ENCODE measurements at places on chromosomes 5 and 9. TPM values are rescaled to one million over a fixed set of nuclear protein-coding genes. Genes with fewer than 3 reads are reported as not detected.

DNA sequence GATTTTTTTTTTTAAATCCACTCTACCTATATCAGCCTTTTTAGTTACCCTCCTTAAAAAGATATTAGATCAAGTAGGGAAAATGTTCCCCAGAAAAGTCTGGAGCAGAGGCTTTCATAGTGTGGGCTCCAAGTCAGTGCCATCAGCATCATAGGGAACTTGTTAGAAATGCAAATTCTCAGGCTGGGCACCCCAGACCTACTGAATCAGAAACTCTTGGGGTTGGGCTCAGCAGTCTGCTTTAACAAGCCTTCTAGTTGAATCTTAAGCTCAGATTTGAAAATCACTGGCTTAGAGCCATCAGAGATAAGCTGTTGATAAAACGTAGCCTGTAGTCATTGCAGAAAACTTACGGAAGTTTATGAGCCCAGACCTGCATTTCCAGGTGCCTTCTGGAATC is 140.1 kb downstream of the TMEM38B start:
- DNase-seq, result no peak

GRCh38 chr5:68196876-68197275 is 18.7 kb upstream of the PIK3R1 start:
- no peak for DNase-seq

- DNase-seq, result no peak
Observed at GRCh38 chr5:88787856-88788255, 95.1 kb downstream of the MEF2C start.

GRCh38 chr9:4061717-4062116 is 238.2 kb downstream of the GLIS3 start:
- DNase-seq, result no peak

- DNase-seq, result no peak
Observed at GRCh38 chr9:135228345-135228982, 141.0 kb downstream of the OLFM1 start.

DNA sequence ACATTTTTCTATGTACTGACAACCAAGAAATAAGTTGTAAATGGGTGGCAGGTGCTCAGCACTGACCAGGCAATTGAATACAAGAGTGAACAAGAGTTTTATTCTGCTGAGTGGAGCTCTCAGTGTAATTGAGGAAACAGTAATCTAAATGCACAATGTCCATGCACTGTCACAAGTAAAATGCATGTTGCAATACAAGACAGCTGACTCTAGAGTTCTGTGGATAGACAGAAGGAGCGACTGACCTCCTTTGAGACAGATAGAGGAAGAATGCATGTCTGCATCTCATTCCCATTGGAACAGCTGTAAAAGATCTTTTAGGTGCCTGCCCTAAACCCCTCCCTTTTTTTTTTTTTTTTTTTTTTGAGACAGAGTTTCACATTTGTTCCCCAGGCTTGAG is 299.0 kb downstream of the FBXL7 start:
- DNase-seq, result no peak

- peak; percentile 51 for DNase-seq
Observed at GRCh38 chr9:32247168-32247567, 137.3 kb upstream of the ACO1 start.

The TAF1L gene
- 0.15 TPM for polyA plus RNA-seq

The FAM151B gene
- 3.2 TPM for polyA plus RNA-seq

The ACTBL2 gene
- polyA plus RNA-seq, result not detected

The GABRA6 gene
- not detected for polyA plus RNA-seq

The OBP2B gene
- 0.34 TPM for polyA plus RNA-seq

The KIF4B gene
- 0.22 TPM for polyA plus RNA-seq
